Endothelial cell (in vitro differentiated cells): ENCODE measurements at places on chromosomes 2 and 18. TPM values are rescaled to one million over a fixed set of nuclear protein-coding genes. Genes with fewer than 3 reads are reported as not detected.

DNA sequence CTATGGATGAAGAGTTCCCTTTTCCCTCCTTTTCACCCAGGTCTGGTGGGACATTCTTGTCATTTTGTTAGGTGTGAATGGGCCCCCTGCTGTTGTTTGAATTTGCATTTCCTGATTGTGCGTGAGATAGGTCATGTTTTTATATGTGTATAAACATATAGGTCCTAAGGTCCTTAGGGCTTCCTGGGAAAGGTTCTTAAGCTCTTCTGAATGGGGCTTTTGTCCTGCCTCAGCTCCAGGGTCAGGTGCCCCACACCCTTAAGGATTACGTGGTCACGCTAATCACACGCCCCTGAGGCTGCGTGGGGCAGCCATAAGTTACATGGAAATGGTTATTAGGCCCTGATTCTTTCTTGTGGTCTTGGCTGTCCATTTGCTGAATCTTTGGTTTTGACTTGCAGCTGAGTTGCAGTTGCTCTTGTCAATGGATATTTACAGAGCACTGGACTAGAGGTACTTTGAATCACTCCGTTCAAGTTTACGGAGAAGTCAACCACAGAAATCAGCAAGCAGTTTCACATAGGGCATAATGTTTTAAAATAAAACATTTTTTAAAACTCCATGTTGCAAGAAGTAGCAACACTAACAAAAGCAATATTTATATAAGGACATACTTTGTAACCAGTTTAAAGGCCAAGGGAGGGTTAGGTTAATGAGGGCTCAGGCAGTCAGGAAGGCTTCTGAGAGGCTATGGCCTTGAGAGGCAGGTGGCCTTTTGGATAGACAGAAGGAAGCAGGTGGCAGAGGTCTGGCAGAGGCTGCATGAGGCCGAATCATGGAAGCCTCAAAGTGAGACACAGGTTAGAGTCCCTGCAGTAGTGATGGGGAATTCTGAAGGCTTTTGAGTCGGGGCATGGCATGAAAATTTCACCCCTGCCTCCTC is 24.2 kb downstream of the LIPG start:
- H3K27ac ChIP-seq: no peak overlapping the region
- peaks cover 4% of the 10 kb centered on the region for H3K27me3 ChIP-seq
- no peak for DNase-seq
- H3K4me1 ChIP-seq: peaks cover 5% of the 10 kb centered on the region
- no peak overlapping the region for H3K4me3 ChIP-seq
- peaks cover 31% of the 10 kb centered on the region for H3K36me3 ChIP-seq

- no peak overlapping the region for H3K4me3 ChIP-seq
- no peaks in the 10 kb centered on the region for H3K36me3 ChIP-seq
- H3K4me1 ChIP-seq: peaks cover 8% of the 10 kb centered on the region
- H3K27ac ChIP-seq: no peak overlapping the region
Measured at GRCh38 chr2:68556381-68556780, 87.0 kb upstream of the PROKR1 start.

DNA sequence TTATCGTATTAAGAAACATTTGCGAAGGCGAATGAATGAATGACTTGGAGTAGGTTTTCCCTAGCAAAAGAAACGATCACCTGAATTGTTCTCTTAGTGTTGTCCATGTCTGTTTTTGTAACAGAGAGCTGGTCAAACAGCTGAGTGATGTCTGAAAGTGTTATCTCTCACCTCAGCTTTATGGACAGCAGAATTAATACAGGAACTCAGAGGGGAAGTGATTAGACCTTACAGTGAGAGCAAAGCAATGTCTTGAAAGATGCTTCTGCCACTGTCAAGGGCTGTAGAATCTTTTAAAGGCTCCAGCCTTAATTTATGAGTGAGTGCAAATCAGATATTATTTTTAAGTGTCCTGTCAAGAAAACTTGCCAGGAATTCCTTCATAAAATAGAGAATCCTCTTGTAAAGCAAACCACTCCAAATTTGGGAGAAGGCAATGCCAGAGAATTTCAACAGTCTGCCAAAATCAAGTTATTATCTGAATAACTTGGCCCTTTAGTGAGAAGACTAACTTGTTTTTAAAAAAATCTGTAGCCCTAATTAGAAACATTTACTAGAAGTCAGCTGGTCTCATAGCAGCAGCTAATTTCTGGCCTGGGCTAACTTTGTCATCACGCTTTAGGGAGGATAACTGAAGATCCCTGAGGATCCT is 60.7 kb downstream of the CDC42EP3 start:
- no peak overlapping the region for H3K4me3 ChIP-seq
- H3K27ac ChIP-seq: no peak overlapping the region
- DNase-seq: no peak
- no peaks in the 10 kb centered on the region for H3K27me3 ChIP-seq

- no peaks in the 10 kb centered on the region for H3K36me3 ChIP-seq
- H3K27me3 ChIP-seq: no peaks in the 10 kb centered on the region
- no peaks in the 10 kb centered on the region for H3K4me1 ChIP-seq
- DNase-seq: no peak
- H3K27ac ChIP-seq: no peak overlapping the region
Measured at GRCh38 chr2:57943315-57943714, 103.3 kb upstream of the VRK2 start.

GRCh38 chr2:215736653-215737290 is 276.6 kb downstream of the MREG start:
- H3K27ac ChIP-seq: no peak overlapping the region
- DNase-seq: no peak
- peaks cover 5% of the 10 kb centered on the region for H3K27me3 ChIP-seq
- no peaks in the 10 kb centered on the region for H3K36me3 ChIP-seq
- no peak overlapping the region for H3K4me3 ChIP-seq
- H3K4me1 ChIP-seq: peaks cover 15% of the 10 kb centered on the region

DNA sequence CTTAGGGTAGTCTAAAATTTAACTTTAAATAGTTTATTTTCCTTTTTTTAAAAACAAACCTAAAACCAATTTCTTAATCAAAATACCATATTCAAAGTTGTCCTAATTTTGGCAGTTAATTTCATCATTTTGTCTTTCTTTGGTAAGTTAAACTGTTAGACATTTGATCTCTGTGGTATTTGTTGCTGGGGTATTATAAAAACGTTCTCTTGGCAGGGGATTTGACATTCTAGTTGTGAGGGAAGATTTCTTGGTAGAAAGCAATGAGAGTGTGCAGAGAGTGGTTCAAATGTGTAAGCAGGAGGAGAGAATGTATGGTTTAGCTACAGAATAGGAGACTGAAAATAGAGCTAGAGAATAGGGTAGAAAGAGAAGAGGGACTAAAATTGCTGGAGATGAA is 14.6 kb downstream of the GULP1 start:
- H3K27ac ChIP-seq: no peak overlapping the region
- no peak overlapping the region for H3K4me3 ChIP-seq
- no peak for DNase-seq

DNA sequence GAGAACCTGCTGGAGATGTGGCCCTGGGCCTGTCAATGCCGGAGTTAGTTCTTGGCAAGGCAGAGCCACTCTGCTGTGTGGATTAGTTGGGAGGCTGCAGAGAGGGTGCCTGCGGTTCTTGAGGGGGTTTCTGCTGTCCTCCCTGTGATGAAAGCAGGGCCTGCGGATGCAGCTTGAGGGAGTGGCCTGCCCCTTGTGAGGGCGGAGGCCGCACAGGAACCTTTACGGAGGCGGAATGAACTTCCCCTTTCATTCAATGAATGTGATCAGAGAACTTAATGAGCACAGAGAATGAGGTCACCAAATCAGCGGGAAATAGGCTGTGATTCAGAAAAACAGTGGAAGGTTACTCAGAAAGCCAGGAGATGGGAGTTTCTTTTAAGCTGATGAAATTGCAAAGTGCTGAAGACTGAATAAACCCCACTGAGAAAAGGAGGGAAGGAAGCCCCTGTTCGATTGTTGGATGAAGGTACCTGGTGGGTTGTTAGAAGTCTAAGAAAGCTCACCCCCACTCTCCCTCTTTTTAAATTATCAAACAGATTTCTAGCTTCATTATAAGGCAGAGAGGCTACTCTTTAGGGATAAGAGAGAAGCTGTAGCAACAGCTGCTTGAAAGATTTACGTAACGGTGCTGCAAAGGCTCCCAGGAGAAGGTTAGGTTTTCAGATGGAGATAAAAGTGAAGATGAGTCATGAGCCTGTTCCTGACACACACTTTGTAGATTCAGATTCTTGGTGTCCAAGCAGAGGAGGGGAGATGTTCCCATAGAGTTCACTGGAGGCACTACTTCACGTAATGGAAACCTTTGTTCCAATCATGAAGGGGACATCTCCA is 47.4 kb downstream of the VWA3B start:
- H3K27me3 ChIP-seq: peaks cover 4% of the 10 kb centered on the region

The HAUS1 gene
- 44.9 TPM for total RNA-seq

The SPDYA gene
- 0.33 TPM for total RNA-seq

The MEP1B gene
- 0.15 TPM for total RNA-seq

The SERPINB3 gene
- not detected for total RNA-seq

The SCN1A gene
- total RNA-seq: 0.33 TPM
